ENCODE measurements at places on chromosomes 1 and 21.
A peak's percentile ranks its signal among the peaks of the same experiment; 100 is the strongest.

DNA sequence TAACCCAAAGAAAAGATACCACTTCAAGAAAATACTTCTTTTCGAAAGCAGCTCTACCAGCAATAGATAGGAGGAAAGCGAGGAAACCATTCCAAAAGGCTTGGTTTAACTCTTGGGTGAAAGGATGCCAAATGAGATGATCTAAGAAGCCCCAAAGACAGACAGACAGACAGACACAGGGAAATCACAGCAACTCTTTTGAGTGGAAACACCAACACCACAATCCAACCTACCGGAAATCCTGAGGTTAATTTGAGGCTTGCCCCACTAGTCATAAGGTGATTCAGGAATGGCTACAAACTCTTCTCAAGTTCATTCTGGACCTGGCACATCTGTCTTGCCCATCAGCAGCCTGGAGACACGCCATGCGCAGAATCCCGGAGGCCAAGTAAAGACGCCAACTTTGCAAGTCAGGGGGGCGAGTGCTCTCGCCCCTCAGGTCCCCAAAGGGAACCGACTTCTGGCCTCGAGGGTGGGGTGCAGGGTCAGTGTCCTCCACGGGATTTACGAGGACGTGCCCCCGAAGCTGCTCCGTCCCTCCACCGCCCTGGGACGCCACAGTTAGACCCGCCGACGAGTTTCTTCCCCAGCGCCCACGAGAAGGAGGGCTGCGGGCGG is 778 bp downstream of the EVI5 start:
- DNase-seq = peak; percentile 63

DNA sequence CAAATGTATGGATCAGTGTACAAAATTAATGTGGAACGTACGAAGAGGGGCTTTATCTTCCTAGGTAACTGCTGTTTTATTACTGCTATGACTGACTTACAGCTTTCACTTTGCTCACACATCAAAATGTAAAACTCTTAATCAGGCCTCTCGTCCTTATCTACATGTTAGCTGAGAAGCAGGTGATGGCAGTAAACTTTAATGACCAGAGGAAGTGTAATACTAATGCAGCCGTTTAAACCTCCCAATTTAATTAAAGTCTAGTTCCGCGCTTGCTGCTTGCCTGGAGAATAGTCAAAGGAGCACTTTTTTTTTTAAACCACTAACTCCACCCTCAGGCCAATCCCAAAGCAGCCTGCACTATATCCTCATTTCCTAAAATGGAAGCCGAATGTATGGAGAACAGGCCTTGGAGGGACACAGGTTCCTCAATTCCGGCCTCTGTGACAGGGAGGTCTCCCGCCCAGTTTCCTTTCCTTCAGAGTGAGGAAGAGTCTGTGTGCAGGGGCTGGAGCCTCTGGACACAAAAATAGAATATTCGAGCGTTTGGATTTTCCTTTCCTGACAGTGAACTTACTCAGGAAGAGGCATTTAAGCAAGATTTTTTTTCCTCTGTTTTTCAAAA is 36.7 kb upstream of the RASAL2 start:
- DNase-seq = no peak

DNA sequence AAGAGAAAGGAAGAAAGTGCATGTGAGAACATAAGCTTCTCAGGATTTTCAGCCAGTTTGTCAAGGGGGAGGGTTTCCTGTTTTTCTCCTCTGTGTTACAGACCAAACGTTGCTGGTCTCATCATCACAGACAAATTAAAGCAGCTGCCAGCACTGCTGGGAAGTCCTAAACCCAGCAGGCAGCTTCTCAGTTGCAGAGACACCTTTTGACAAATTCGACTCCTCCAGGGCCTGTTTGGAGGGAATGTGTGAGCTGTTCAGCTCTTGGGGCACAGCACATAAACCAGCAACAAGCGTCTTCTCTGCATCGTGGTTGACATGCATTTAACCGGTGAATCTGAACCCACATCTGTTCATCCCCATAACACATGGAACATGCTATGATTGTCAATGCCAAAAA is 454.6 kb upstream of the RUNX1 start:
- DNase-seq = peak; percentile 65

GRCh38 chr1:114390361-114390760 is 120.6 kb downstream of the TRIM33 start:
- no peak for DNase-seq

- no peak for DNase-seq
These were observed 7.9 kb downstream of the KLHDC8A start for GRCh38 chr1:205348554-205349487.

- peak; percentile 91 for DNase-seq
These were observed at the start of gene DPM3 for GRCh38 chr1:155139895-155140629. TSS of gene DPM3 (minus strand) at chr1:155140531. CDS start at chr1:155140240, 291 bp downstream.

GRCh38 chr1:210850556-210850955 is 283.4 kb downstream of the KCNH1 start:
- no peak for DNase-seq
